ENCODE measurements at places on chromosomes 3 and 15. TPM values are rescaled to one million over a fixed set of nuclear protein-coding genes. Genes with fewer than 3 reads are reported as not detected.

The ZNF774 gene
- 3.0 TPM for total RNA-seq

DNA sequence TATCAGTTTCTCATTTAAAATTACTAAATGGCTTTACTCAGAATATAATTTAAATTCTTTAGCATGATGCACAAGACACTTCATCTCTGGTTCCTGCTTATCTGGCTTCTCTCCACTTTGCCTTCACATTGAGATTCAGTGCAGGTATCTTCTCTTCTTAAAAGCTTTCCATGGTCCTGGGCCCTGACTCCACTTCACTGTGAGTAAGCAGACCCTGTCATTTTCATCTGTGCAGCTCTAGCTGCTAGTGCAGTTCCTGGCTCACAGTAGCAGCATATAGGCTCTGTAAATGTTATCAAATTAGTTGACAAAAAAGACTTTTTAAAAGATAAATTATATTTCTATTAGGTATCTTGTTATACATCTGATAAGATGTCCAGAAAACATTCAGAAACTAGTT is 58.8 kb downstream of the BCHE start:
- DNase-seq: no peak

GRCh38 chr3:30544812-30545211 is 61.6 kb upstream of the TGFBR2 start:
- DNase-seq: no peak

DNA sequence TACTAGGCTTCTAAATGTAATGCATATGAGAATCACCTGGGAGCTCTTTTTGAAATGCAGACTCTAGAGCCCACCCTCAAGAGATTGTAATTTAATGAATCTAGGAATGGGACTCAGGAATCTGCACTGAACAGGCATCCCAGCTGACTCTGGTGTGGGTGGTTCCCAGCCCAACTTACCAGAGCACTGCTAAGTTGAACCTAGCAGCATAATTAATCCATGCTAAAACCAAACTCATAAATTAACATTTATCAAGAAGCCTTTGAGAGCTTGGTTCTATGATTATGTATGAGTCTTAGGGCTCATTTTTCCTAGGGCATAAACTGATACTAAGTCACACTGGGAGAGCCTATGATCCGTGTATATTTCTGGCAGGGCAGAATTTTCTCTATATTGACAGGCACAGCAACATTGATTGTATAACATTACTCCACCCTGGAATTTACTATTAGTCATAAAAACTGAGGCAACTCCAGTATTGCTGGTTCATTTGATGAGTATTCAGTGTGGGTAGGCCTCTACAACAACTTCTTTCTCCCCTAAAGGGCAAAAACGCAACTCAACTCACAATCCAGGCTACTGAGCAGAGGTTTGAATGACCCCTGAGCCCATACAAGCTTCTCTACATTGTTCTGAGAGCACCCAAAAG is 10.7 kb upstream of the CSTA start:
- no peak for DNase-seq

GRCh38 chr15:72342385-72342784 is 22.4 kb upstream of the CELF6 start:
- peak; percentile 19 for DNase-seq

GRCh38 chr3:141646760-141647561 is 91.1 kb upstream of the RNF7 start:
- DNase-seq: peak; percentile 62

DNA sequence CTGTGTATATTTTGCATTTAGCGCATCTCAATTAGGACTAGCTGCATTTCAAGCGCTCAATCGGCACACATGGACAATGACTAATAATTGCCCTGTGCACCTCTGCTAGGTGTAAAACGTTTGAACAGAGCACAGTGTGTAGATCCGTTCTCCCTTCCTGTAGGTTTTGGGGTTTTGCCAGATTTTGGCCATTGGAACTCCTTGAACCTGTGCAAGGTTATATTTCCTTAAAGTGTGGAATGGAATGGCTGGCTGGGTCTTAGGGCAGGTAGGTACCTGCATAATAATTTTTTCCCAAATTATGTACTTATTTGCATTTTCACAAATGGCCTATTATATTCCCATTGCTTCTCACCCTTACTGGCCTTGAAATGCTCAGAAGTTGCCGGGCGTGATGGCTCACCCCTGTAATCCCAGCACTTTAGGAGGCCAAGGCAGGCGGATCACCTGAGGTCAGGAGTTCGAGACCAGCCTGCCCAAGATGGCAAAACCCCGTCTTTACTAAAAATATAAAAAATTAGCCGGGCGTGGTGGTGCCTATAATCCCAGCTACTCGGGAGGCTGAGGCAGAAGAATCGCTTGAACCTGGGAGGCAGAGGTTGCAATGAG is 777 bp downstream of the RNU5B-1 start:
- peak; percentile 45 for DNase-seq
